Fibroblast of skin of back (primary cell): ENCODE measurements at places on chromosomes 4 and X.

DNA sequence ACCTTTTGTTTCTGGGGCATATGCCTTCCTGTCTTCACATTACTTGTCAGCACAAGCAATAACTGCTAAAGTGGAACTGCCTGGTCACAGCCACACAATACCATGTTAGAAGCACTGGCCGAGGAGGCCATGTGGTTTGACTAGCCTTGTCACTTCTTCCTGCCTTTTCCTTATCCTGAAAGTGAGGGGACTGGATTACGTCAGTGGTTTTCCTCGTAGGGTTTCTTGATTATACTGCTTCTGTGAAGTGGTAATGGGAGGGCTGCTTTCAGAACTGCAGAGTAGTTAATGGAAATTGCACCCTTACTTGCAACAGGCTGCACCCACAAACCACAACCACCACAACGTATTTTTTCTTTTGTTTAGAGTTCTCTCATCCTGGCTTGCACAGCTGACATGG, 26.6 kb downstream of the ZRSR2 start:
- no peak for DNase-seq

GRCh38 chr4:7778510-7779431, 160.9 kb downstream of the AFAP1 start:
- no peak for DNase-seq

DNA sequence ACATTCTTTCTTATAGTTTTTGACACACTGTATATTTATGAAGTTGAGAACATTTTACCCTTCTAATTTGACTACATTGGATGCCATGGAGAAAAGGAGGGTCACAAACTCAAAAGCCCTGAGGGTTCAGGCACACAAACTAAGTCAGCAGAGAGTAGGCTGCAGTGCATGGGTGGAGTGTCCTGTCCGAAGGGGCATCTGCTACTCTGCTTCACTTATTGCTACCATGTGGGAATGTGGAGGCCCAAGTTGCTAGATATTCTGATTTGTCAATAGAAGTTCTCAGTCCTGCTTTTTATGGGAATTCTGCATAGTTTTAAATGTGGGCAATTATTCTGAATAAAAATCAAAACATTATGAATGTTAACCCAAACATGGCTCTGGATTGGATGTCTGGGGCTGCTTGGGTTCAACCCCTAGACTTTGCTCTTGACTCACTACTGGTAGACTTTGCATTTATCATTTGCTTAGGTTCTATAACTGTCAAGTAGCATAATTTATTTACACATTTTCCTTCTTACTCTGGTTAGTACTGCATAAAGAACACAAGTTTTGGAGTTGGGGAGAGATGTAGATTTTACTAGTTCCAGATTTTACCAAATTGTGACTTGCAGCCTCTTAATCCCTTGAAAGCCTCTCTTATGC, 255.1 kb downstream of the SPRY1 start:
- DNase-seq = no peak

DNA sequence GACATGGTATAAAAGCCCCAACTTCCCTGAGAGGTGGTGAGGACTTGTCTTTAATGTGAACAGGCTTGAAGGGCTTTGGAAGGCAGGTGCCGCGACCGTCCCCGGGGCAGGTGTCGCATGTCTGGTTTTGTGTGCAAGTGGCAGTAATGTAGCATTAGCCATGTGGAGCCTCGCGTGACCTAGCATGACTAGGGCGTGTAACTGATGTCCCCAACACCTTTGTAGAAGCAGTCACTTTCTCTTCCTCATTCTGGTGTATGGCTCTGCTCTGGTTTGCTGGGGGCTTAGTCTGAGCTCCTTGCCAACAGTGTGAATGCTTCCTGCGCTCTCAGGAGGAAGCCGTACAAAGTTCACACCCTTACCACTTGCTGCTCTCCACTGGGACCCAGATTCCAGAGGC, 145.7 kb downstream of the AMMECR1 start:
- DNase-seq = no peak

- no peak for DNase-seq
These were observed 35.2 kb downstream of the PWWP3B start for GRCh38 chrX:106203315-106203714.

GRCh38 chrX:10526451-10526850, 93.9 kb downstream of the MID1 start:
- no peak for DNase-seq

DNA sequence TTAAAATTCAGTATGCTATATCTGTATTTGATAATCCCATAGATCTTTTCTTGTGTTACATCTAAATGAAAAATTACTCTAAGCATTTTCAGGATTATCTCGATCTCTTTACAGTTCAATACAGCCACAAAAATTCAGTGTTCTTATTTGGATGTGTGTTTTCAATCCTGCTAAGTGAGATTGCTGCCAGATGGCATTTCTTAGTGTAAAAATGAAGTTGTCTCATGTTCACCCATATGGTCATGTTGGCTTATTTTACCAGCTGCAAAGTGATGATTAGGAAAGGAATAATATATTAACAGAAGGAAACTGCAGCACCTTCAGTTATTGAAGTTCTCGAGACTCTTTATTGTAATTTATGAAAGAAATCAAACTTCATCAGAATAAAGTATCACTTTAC, 12.1 kb upstream of the FAM47A start:
- no peak for DNase-seq

DNA sequence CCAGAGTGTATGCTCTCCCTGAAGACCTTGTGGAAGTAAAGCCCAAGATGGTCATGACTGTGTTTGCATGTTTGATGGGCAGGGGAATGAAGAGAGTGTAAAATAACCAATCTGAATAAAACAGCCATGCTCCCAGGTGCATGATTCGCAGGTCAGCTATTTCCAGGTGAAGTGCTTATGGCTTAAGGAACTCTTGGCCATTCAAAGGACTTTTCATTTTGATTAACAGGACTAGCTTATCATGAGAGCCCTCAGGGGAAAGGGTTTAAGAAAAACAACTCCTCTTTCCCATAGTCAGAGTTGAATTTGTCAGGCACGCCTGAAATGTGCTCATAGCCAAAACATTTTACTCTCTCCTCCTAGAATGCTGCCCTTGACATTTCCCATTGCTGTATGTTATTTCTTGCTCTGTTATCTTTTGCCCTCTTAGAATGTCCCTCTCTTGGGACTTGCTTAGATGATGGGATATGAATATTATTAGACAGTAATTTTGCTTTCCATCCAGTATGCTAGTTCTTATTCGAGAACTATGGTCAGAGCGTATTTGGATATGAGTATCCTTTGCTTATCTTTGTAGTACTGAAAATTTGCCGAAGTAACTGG, 88.6 kb downstream of the PLS3 start:
- peak; percentile 81 for DNase-seq

DNA sequence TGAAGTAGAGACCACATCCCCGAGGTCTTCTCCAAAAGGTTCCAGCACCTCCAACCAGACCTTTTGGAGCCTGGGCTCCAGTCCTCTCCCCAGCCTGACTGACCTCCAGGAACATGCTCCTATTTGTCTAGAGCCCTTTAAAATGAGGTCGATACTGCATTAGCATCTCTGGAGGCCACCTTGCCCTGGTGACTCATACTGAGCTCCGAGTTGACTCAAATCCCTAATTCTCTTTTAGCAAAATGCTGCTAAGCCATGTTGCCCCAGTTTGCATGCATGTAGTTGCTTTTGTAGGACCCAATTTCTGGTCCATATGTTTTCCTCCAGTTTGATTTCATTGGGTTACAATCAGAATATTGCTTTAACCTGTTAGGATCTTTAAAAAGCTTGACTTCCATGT, 43.5 kb upstream of the CITED1 start:
- no peak for DNase-seq

GRCh38 chr4:4362991-4363697, 23.8 kb upstream of the NSG1 start:
- peak; percentile 17 for DNase-seq

DNA sequence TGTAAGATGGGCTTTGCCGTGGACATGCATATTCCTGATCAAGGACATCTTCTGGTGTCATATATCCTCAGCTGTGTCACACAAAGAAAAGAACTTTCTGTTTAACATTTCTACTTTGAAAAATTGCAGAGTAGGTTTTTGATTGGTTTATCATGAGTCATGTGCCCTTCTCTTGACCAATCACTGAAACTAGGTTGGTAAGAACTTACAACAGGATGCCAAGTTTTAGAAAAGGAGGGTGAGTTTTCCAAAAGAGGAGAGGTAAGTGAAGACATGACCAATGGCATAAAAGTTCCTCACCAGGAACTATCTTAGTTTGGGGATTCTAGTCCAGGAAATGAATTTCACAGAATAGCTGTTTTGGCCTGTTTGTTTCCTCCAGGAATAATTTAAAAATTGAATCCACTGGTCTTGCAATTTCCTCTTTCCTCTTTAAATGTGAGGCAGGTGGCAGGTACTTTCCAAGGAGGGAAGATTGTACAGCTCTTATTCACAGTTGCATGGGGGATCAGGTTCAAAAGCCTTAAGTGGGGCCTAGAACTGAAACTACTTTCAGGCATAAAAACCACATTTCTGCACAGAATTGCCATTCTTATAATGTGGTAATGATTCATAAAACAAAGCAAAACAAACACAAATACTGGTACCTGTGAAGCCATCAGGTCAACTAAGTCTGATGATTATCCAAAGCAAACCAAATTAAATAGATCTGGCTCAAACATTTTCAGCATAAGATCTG, 1114.5 kb upstream of the LCORL start:
- DNase-seq = no peak
